Left kidney (tissue), 8 donors: ENCODE measurements at places on chromosomes 13 and 19. TPM values are rescaled to one million over a fixed set of nuclear protein-coding genes. Genes with fewer than 3 reads are reported as not detected.

DNA sequence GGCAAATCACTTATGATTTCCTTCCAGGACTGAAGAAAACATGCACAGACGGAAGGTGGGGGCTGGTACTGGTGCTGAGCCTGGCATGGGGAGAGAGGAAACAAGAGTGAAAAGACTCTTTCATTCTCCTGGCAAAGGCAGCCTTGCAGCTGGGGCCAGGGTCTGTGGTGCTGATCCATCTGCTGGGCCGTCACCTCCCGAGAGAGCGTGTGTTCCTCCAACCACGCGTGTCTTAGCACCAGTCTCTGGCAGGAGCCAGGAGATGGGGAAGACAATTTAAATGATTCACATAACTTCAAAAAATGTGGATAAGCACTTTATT, 23.9 kb upstream of the SPART start:
- DNase-seq: no peak

GRCh38 chr13:29961036-29961670, 110.7 kb upstream of the UBL3 start:
- DNase-seq: no peak

The MCOLN1 gene
- polyA plus RNA-seq: 17.0 TPM

DNA sequence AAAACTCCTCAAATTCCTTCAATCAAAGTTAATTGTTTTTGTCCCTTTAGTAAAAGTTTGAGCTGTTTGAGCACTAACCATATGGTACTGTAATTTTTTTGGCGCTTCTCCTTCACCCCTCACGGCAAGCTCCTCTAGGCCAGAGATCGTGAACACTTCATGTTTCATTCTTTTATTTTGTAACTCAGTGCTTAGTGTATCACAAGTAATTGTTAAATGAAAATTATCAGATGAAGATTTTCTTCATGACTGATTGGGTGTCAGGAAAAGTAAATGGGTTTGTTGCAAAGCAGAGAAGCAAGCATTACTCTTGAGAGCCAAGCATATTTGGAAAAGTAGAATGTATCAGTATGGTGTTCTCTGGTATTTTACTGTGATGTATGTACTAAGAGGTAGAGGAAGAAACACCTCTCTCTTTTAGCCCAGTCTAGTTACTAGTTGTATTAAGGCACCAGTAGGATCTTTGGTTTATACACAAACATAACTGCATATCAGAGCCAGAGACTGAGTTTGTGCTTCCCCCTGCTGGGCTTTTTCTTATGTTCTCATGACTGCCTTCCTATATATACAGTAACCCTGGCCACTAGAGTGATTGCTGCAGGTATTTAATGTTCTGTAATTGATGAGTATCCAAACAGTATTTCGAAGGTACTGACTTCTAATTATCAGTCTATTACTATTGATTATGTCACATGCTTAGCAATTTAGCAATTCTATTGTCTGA, 202.3 kb upstream of the KLHL1 start:
- DNase-seq: peak; percentile 50

GRCh38 chr13:108383667-108384066, 114.1 kb downstream of the TNFSF13B start:
- DNase-seq: no peak

- no peak for DNase-seq
These were observed at the start of gene CNMD for GRCh38 chr13:52739468-52740071. Gene CNMD (minus strand): TSS chr13:52739820. CDS start chr13:52739701, 119 bp downstream.

The ZNF723 gene
- 0.08 TPM for polyA plus RNA-seq

GRCh38 chr19:18784786-18785120, 6.4 kb downstream of the COMP start:
- DNase-seq: no peak

DNA sequence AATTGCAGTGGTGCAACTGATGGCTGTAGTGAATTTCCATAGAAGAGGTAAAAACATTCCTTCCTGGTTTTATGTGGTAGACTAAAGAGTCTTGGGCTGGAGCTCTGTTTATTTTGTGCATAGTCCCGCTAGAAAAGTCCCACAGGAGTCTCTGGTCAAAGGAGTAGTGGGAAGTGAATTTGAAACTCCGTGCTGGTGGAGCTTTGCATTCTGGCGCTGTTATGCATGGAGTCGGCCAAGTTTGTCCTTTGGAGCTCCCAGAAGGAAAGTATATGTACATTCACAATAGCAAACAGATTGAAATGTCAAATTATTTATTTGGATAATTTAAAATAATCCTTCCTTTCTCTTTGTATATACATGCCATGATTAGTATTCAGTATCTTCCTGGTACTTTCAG, 296.5 kb downstream of the LMO7 start:
- no peak for DNase-seq

DNA sequence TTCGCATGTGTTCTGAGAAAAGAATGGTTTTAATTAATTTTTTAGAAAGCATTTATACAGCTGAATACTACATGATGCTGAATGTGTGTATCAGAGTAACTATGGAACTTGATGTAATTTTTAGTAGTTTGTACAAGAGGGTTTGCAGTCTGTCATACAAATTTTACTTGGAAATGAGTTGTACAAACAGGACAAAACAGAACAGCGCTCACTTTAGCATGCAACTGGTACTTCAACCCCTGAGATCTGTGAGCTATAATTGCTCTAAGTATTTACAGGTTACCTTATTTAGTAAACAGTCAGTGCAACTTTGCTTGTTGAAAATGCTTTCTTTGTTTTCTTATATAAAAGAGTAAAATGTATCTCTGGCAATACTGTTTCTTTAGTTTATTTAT, 706 bp downstream of the TNFRSF19 start:
- no peak for DNase-seq

- DNase-seq: peak; percentile 76
These were observed 169.8 kb downstream of the SHISA2 start for GRCh38 chr13:25881971-25882451.

The TEX26 gene
- polyA plus RNA-seq: 1.7 TPM

The CIC gene
- 46.0 TPM for polyA plus RNA-seq

DNA sequence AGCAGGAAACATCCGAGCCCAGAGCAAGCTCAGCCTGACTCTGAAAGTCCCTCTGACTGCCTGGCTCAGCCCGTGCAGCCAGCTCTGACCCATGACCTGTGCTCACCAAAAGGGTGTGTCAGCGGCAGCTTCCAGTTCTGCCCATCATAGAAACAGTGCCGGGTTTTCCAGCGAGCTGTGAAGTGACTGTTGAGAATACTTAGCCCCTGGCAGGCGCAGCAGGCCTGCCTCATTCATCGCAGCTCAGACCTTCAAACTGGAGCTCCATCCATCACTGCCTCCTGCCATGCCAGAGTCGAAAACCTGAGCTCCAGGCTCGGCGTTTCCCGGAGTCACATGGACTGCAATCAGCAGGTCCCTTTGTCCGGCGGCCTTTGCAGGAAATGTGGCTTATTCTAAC, 16.3 kb upstream of the GSX1 start:
- no peak for DNase-seq

The ATP8A2 gene
- polyA plus RNA-seq: 6.8 TPM

- DNase-seq: no peak
These were observed 40.2 kb downstream of the SUGP2 start for GRCh38 chr19:18993115-18993514.

DNA sequence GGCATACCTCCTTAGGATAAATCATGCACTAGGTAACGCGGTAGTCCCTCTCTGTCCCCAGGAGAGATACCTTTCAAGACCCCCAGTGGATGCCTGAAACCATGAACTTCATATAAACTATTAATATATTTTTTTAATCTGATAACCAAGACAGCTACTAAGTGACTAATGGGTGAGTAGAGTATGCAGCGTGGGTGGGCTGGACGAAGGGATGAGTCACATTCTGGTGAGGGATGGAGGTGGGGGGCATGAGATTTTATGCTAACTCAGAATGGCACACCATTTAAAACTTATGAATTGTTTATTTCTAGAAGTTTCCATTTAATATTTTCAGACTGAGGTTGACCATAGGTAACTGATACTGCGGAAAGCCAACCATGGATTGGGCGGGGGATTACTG, 46.2 kb downstream of the CDK8 start:
- no peak for DNase-seq

The C19orf33 gene
- polyA plus RNA-seq: 5.5 TPM

The CD79A gene
- polyA plus RNA-seq: 0.40 TPM

- no peak for DNase-seq
These were observed 7.5 kb downstream of the ZNF331 start for GRCh38 chr19:53545271-53546065.
